ENCODE measurements at places on chromosomes 11 and 22.

GRCh38 chr11:15576769-15577168 is 462.0 kb downstream of the INSC start:
- no peak for DNase-seq

DNA sequence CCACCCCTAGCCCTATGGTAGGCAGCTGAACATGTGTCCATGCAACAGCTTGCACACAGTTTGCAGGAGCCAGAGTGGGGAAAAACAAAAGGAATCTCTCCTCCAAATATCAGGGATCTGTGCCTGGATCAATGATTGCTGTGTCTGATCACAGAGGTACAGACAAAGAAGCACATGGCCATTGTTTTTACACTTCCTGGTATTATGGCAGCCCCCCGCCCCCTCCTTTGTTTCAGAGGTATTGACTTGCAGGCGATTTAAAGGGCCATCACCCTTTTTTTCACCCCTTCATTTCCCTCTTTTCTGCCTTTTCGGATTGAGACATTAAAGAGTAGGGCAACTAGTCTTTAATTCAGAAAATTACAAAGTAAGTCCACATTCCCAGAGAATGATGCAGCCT is 453.0 kb upstream of the LUZP2 start:
- DNase-seq = no peak

DNA sequence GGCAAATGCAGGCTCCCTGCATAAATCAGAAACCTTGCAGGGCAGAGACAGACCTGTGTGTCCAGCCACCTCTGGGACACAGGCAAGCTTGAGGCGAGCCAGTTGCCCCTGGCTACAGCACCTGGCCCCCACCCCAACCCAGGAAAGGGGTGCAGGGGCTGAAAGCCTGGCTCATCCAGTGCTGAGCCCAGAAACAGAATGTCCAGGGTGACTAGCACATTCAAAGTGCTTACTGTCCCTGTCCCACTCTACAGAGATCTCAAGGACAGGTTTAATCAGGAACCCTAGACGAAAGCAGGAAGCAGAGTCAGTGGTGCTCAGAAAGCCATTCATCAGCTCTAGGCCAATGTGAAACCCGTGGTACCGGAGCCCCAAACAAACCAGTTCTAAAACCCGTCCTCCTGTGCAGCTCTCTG is 31.9 kb downstream of the PLEKHA7 start:
- DNase-seq = peak; percentile 46

GRCh38 chr11:17526931-17527627 is 17.1 kb downstream of the USH1C start:
- no peak for DNase-seq

DNA sequence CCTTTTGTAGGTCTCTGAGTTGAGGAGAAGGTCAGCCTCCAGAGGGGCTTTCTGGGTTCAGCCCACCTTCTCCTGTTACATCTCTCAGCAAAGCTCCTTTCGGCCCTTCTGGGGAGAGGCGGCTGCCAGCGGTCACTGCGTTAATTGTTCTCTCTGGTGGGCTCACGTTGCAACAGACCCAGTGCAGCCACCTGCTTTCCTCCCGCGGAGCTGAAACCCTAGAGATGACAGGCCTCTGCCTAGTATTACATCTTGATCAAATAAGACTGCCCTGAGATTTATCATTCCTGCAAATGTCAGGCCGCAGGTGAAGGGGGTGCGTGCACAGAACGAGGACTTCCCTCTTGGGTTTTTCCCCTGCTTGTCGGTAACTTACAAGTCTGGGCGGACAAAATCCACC is 43.2 kb upstream of the CREB3L1 start:
- DNase-seq = peak; percentile 36

- DNase-seq = no peak
These were observed 17.8 kb upstream of the FXYD2 start for GRCh38 chr11:117842131-117842941.

DNA sequence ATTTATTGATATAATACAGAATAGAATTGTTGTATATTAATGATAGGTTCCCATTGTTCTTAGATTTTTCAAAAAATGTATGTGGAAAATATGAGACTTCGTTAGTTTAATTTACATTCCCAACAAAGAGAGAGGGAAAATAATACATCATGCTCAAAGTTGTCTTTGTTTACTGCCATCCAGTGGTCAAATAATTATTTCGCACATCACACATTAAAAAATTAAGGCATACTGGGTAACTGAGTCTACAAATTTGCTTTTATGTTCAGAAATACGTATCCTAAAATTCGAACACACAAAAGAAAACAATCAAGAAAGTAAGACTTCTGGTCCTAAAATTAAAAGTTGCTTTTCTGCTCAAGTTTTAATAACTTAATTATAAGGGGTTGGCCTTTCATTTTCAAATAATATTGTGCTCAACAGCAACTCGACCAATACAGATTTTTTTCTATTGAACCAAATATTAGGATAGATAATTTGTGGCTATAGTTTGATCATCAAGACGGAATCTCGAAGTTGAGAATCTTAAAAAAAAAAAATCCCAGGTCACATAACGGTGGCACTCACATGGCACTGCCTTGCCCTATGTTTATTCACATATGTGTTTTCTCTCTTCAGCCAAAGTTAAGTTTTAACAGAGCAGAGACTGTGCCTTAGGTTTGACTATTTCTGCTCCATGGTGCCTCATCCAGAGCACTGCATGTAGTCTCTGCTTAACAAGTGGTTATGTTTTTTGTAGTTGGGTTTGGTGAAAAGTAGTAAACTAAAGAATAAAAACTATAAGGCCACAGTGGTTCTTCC is 12.3 kb downstream of the PDGFD start:
- DNase-seq = no peak

- no peak for DNase-seq
These were observed 14.1 kb downstream of the AASDHPPT start for GRCh38 chr11:106091480-106092123.

GRCh38 chr11:15987046-15987445 is 369.3 kb downstream of the SOX6 start:
- no peak for DNase-seq

Data from ELF-1 (cell line).